Left ventricle myocardium superior (tissue), 1 donor: ENCODE measurements at places on chromosomes 7 and 10. TPM values are rescaled to one million over a fixed set of nuclear protein-coding genes. Genes with fewer than 3 reads are reported as not detected.

GRCh38 chr7:95245828-95246500 is 78.4 kb downstream of the PON1 start:
- no peak for DNase-seq

DNA sequence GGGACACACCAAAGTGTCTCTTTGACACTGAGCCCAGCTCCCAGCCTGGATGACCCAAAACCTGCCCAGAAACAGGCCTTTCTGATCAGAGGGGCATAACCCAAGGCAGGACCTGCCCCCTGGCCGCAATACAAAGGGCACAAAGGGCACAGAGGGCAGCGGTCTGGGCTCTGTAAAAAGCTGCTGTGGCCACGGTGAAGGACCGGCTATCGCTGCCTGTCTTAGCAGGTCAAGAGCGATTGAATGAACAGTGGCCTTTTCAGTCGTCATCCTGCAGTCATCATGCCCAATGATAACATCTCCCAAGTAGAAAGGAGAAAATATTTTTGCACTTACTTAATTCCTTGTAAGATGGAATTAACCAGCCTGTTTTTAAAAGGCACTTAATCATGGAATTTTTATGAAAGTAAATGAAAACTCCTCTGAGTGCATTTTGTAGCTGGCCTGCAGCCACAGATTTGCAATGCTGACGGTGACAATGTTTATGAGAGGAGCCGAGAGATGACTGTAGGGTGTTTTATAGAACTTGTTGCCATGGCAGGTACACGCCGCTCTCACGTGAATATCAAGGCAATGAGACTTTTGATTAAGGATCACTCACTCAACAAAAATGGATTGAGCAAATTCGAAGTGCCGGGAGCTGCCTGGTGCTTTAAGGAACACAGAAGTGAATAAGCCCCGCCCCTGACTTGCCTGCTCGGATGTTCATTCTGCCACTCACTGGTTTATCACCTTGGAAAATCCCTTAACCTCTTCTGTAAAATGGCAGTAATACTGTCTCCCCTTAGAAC is 47.3 kb upstream of the BHLHA15 start:
- DNase-seq: no peak

- DNase-seq: no peak
Measured at GRCh38 chr10:25661632-25662031, 272.4 kb upstream of the MYO3A start.

GRCh38 chr10:118629211-118629610 is 33.8 kb upstream of the PRLHR start:
- no peak for DNase-seq

Gene UPK3BL1
- 13.0 TPM for total RNA-seq
